Stimulated activated CD8-positive, alpha-beta memory T cell treated with anti-CD3 and anti-CD28 coated beads, Interleukin-4, amount 100 ng/mL, for 1 hour (primary cell): ENCODE measurements at places on chromosomes 16 and 17.
A peak's percentile ranks its signal among the peaks of the same experiment; 100 is the strongest.

DNA sequence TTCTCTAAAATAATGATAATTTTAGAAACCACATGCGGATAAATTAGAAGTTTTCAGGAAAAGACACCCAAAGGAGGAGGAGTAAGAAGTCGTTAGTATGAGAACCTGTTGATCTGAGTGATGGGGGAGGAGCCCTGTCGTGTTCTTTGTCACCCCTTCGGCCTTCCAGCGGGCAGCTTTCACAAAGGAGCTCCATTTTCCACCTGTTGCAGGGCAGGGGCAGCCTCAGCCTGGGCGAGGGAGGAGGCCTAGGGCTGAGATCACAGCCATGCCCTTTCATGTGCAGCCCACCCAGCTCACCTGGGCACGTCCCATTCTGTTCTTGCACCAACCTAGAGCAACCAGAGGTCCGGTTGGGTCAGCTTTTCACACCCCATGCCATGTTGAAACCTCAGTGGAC, 5.3 kb downstream of the DUSP14 start:
- DNase-seq = no peak

GRCh38 chr17:75633486-75634375, 497 bp downstream of the SMIM5 start:
- no peak for DNase-seq

GRCh38 chr17:9536061-9536460, 39.6 kb downstream of the STX8 start:
- DNase-seq = no peak

DNA sequence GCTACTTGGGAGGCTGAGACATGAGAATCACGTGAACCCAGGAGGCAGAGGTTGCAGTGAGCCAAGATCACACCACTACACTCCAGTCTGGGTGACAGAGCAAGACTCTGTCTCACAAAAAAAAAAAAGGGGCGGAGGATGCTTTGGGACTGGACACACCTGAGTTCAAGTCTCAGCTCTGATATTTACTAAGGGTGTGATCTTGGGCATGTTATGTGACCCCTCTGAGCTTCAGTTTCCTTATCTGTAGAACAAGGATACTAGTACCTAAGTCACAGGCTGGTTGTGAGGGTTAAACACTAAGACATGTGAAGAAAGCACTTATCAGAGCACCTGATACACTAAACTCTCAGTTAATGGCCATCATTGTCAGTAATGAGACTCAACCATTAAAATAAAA, 25.9 kb downstream of the HOXB1 start:
- DNase-seq = no peak

GRCh38 chr16:11618107-11618717, 31.5 kb upstream of the LITAF start:
- DNase-seq = no peak

GRCh38 chr16:4377573-4378154, 6.0 kb downstream of the VASN start:
- DNase-seq = no peak

GRCh38 chr17:80705988-80706387, 161.3 kb downstream of the RPTOR start:
- DNase-seq = no peak

GRCh38 chr16:56709443-56710040, 20.4 kb upstream of the NUP93 start:
- no peak for DNase-seq

DNA sequence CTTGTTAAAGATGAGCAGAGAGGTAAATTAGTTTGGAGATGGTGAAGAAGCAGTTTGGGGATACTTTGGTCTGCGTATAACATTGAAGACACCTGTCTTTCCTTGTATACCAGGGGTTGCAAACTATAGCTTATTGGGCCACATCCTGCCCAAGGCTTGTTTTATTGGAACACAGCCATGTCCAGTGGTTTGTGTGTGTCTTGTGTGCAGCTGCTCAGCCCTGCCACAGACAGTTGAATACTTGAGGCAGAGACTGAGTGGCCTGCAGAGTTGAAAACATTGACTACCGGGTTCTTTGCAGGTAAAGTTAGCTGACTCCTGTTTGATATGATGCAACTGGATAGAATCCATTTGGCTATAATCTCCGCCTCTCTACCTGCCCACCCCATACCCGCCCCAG, 224.4 kb downstream of the PRKCA start:
- no peak for DNase-seq

DNA sequence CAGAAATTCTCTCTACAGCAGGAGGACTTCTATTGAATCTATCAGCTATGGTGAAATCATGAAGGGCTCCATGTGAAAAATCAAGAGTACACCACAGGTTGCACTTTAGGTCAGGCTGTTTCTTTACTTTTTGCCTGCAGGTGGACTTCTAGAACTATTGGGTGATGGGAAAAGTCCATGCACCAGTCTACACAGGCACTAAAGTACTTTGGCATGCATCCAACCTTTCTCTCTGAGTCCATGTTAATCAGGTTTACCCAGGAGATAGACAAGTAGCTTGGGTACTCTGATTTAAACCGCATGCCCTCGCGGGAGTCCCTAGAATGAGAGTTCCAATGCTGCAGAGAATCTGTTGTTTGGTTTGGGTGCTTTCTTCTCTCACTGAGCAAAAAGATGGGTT, 9.1 kb upstream of the ANKFN1 start:
- DNase-seq = no peak

- DNase-seq = no peak
These were observed 21.3 kb downstream of the B9D1 start for GRCh38 chr17:19341211-19341631.

DNA sequence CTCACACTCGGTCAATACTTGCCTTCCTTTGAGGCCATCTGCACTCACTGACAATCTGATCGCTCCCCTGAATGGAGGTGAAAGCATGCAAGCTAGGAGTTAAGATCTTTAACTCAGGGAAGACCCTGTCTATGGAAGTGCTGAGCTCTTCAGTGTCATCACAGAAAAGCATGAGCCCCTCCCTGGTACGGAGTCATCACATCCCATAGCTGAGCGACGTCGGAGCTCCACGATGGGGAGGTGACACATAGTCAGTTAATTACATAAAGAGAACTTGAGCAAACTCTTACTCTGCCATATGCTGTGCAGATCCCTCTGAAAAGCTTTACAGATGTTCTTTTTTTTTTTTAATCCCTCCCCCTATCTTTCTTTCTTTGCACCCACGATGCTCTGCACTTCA, 463.2 kb downstream of the WWOX start:
- no peak for DNase-seq

GRCh38 chr17:80477647-80478478, 1.5 kb upstream of the NPTX1 start:
- no peak for DNase-seq

DNA sequence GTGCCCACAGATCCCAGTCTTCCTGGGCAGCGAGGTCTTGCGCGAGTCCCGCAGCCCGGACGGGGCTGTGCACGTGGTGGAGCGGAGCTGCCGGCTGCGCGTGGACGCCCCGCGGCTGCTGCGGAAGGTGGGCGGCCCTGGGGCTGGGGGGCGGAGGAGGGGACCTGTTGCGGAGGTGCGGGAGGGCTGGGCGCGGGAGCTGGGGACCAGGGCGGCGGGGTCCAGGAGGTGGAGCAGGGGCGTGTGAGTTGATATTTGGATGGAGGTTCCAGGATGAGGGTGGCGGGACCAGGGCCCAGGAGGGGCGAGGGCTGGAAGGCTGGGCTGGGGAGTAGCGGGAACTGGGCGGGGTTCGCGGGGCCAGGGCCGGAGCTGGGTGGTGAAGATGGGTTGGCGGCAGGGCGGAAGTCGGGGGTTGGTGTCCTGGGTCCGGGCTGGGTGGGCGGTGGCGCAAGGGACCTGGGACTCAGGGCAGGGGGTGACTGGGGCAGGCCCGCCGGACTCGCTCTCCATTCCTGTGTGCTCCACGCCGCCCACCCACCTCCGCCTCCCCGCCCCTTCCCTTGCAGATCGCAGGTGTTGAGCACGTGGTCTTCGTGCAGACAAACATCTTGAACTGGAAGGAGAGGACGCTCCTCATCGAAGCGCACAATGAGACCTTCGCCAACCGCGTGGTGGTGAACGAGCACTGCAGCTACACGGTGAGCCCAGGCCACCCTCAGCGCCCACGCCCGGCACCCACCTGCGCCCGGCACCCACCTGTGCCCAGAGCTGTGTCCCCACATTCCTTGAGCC, 29.6 kb downstream of the SEC14L5 start:
- no peak for DNase-seq

- no peak for DNase-seq
These were observed 2.6 kb downstream of the STAC2 start for GRCh38 chr17:39222866-39223834.

- DNase-seq = no peak
These were observed 8.7 kb downstream of the TMEM204 start for GRCh38 chr16:1542166-1542500.

- DNase-seq = no peak
These were observed at the start of gene SEC14L1 for GRCh38 chr17:77140878-77141767. Gene SEC14L1, plus strand, starts transcription at chr17:77140969. Its CDS starts 2,628 bp downstream, at chr17:77143597.

GRCh38 chr17:74176546-74177001, 26.9 kb upstream of the RPL38 start:
- DNase-seq = peak; percentile 16

DNA sequence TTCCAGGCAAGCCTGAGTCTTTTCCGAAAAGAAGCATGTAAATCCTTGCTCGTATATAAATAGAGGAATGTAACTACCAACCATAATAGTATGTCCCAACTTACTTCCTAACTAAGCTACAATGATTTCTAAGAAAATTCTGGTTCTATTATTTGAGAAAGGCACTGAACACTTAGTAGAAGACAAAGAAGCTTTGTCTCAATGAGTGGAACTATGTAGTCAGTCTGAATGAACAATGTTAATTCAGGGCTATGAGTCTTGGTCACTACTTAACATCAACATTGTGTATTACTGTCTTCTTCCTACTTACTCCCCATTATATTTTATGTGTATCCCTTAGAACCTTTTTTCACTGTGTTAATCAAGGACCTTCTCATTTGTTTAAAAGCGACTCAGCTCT, 206.0 kb downstream of the CYB561 start:
- DNase-seq = no peak

DNA sequence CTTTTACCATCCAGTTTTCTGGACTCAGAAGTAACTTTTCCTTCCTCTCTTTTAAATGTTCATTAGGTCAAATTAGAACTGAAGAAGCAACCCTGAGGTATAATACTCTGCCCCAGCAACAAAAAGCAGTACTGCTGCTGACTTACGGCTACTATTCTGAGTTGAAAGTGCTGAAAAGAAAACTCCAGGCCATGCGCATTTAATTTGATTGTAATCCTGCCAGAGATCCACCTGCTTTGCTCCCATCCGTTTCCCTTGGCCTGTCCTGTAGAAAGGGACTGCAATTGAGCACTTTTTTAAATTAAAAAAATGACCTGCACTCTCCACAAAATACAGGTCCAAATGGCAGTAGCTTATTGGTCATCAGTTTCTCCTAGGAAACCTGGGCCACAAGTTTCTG, 61.6 kb downstream of the PITPNC1 start:
- DNase-seq = no peak

- DNase-seq = peak; percentile 18
These were observed 917 bp downstream of the YWHAE start for GRCh38 chr17:1398931-1399678.

- DNase-seq = no peak
These were observed 26.8 kb downstream of the REXO5 start for GRCh38 chr16:20833086-20833485.

GRCh38 chr16:51408357-51408756, 257.3 kb upstream of the SALL1 start:
- DNase-seq = no peak

- DNase-seq = no peak
These were observed 32.8 kb downstream of the VAC14 start for GRCh38 chr16:70768203-70768580.

DNA sequence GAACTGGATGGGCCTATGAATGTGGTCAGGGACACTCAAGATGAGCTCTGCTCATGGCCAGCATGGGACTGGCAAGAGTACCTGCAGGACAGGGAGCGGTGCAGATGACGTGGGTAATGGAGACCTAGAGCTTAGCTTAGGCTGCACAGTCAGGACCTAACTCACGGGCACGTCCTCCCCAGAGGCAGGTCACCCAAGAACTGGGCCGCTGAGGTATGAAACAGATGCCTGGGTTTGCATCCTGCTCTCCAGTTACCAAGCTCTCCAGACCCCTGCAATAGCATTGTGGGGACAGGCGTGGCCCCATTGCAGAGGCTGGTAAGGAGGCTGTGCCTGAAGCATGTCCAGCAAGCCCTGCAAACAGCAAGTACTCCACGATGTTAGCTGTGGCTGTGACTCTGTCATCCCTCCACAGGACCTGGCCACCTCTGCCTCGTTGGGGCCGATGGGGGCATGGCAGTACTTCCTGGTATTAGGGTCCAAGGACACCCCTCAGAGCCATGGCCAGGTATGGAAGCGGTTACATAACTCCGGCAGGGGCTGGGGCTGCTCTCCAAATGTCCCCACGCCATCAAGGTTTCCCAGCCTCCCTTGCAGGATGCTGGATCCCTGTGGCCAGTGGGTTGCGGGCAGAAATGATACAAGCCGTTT, 37.5 kb upstream of the RBFOX3 start:
- no peak for DNase-seq

- no peak for DNase-seq
These were observed 35.2 kb downstream of the HAPSTR1 start for GRCh38 chr16:9126609-9127008.

GRCh38 chr16:25135254-25135878, 23.8 kb downstream of the LCMT1 start:
- DNase-seq = no peak

GRCh38 chr17:80026359-80027042, 9.2 kb downstream of the TBC1D16 start:
- DNase-seq = no peak

- no peak for DNase-seq
These were observed 23.5 kb downstream of the CFAP97D1 start for GRCh38 chr17:43803758-43804157.

DNA sequence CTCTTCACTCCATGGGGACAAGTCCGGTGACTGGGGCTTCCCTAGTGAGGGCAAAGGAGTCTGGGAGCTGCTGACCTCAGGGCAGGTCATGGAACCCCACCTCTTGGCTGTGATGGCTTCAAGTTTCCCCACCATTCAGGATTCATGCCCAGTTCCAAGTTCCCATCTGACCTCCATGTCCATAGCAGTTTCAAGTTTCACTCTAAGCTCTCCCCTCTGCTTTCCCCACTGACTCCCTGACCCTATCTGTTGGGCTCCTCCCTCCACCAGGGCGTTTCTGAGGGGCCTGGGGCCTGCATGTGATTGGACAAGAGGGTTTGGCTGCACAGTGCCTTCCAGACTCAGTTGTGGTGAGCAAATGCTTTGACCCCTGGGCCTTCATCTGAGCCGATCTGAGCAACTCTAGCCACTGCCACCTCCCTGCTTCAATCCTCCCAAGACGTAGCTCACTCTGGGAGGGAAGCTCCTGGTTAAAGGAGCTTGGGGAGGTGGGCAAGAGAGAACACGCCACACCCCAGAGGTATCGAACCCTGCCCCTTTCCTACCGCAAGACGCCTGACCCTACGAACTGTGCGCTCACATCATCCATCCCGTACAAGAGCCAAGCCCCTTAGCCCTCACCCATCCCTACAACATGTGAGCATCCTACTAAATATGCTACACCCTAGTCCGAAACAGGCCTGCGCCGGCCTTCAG, 8.3 kb downstream of the ZNF629 start:
- DNase-seq = no peak

GRCh38 chr17:4998027-4998731, 429 bp downstream of the KIF1C start:
- DNase-seq = no peak

- no peak for DNase-seq
These were observed 9.3 kb downstream of the HEXIM2 start for GRCh38 chr17:45170931-45171337.

- DNase-seq = no peak
These were observed 64.0 kb downstream of the DYNLRB2 start for GRCh38 chr16:80604600-80605355.
